ENCODE measurements at places on chromosomes 7 and 10. TPM values are rescaled to one million over a fixed set of nuclear protein-coding genes. Genes with fewer than 3 reads are reported as not detected.

SRRM3 gene
- 1.7 TPM for total RNA-seq

DENND10 gene
- 75.1 TPM for total RNA-seq

SEMA3D gene
- total RNA-seq = 3.4 TPM

CTNNA3 gene
- total RNA-seq = 0.22 TPM

RBP4 gene
- not detected for total RNA-seq

BAMBI gene
- 2.7 TPM for total RNA-seq

FGF8 gene
- not detected for total RNA-seq

ATRNL1 gene
- total RNA-seq = 1.4 TPM

NUPR2 gene
- total RNA-seq = not detected

MKI67 gene
- 3.4 TPM for total RNA-seq

HOXA4 gene
- total RNA-seq = 0.43 TPM

HYAL4 gene
- total RNA-seq = 0.22 TPM

CPED1 gene
- total RNA-seq = 2.8 TPM

RET gene
- total RNA-seq = 0.17 TPM

MRPL32 gene
- total RNA-seq = 89.3 TPM

KIF20B gene
- total RNA-seq = 3.0 TPM

OR6B1 gene
- not detected for total RNA-seq

TRIM74 gene
- 0.09 TPM for total RNA-seq

SLC13A1 gene
- total RNA-seq = not detected

SPDYE1 gene
- not detected for total RNA-seq

TDRD1 gene
- total RNA-seq = not detected

NUDT13 gene
- 2.2 TPM for total RNA-seq

CYP2C19 gene
- not detected for total RNA-seq

CALHM3 gene
- not detected for total RNA-seq

ITGB1 gene
- 1,071 TPM for total RNA-seq

FAM180A gene
- total RNA-seq = under 0.01 TPM

All from dermis lymphatic vessel endothelial cell (primary cell).